ENCODE measurements at places on chromosomes 7 and 10.
A peak's percentile ranks its signal among the peaks of the same experiment; 100 is the strongest.

- peak; percentile 65 for DNase-seq
Observed at GRCh38 chr10:30637881-30638467, 8.4 kb upstream of the LYZL2 start.

GRCh38 chr10:18456984-18457383 is 194.4 kb downstream of the NSUN6 start:
- DNase-seq = no peak

DNA sequence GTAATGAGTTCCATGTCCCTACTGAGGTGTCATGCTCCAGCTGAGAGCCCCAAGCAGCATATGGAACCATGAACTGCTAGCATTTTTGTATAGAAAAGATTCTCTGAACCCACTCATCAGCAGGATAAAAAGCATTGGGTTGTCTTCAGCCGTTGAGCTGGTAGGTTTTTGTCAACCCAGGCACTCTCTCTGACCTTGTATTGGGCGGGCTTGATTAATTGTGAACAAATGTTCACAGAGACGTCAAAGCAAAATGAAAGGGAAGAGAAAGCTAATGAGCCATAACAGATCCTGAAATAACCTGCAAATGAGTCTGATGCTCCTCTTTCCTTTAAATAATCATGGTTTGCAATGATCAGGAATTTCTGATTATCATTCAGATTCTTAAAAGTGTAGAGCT is 924.7 kb upstream of the CELF2 start:
- DNase-seq = no peak

- DNase-seq = no peak
Observed at GRCh38 chr7:121026159-121026558, 37.6 kb downstream of the CPED1 start.

GRCh38 chr7:51138123-51139085 is 178.2 kb downstream of the COBL start:
- no peak for DNase-seq

- DNase-seq = no peak
Observed at GRCh38 chr7:95904099-95904498, 131.7 kb downstream of the DYNC1I1 start.

GRCh38 chr7:129958643-129959470 is 6.1 kb upstream of the UBE2H start:
- no peak for DNase-seq

GRCh38 chr7:35991511-35992232 is 161.4 kb upstream of the EEPD1 start:
- no peak for DNase-seq

DNA sequence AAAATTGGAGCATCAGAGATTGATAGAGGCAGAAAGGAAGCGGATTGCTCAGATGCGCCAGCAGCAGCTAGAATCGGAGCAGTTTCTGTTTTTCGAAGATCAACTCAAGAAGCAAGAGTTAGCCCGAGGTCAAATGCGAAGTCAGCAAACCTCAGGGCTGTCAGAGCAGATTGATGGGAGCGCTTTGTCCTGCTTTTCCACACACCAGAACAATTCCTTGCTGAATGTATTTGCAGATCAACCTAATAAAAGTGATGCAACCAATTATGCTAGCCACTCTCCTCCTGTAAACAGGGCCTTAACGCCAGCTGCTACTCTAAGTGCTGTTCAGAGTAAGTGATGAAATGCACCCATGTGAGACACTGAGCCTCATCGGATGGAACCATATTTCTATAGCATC is 33.1 kb downstream of the STAMBPL1 start:
- no peak for DNase-seq

- DNase-seq = no peak
Observed at GRCh38 chr7:128801667-128802418, 10.1 kb downstream of the CCDC136 start.

DNA sequence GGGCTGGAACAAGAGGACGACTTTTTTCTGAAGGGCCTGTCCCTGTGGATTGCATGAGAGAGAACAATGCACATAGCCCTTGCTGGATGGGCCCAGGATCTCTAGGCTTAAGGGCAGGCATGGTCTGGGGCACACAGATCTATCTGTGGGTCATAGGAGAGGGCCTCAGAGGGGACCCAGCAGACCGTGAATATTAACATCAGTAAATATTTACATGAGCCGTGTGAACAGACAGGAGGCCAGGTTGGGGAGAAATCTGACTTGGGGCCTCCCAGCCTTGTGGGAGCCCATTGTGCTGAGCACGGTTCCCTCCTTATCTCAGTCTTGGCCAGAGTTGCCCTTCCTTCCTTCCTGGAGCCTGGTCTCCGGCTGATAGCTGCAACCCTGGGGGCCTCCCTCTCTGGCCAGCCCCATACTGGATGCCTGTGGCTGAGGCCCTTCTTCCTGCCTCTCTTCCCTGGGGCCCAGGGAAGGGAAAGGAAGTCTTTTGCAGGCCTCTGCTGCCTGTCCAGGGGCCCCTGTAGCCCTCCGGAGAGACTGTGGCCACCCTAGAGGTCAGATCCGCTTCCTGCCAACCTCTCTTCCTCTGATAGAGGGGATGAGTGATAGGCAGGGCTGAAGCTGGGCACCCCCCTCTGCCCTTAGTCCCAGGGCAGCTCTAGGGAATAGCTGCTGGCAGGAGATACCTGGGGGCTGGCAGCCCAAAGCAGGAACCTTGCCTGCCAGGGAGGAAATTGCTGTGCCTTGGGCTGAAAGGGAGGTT is 44.5 kb upstream of the TRIM8 start:
- no peak for DNase-seq

- no peak for DNase-seq
Observed at GRCh38 chr10:9160275-9160674, 1105.8 kb downstream of the GATA3 start.

DNA sequence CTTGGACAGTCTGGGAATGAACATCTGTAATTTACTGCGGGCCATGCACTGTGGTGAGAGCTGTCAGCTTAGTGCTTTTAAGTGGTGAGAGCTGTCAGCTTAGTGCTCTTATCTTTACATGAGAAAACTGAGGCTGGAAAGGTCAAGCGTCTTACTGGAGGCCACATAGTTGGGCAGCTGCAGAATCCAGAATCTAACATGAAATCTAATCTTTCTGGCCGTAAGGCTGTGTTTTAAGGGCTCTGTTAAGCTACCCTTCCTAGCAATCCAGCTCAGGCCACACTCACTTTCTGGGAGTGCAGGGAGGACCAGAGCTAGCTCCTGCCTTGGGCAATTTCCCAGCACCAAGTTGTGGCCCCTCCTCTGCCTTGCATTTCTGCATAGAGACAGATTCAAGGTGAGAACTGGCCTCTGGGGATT is 70.2 kb downstream of the SORCS3 start:
- no peak for DNase-seq

DNA sequence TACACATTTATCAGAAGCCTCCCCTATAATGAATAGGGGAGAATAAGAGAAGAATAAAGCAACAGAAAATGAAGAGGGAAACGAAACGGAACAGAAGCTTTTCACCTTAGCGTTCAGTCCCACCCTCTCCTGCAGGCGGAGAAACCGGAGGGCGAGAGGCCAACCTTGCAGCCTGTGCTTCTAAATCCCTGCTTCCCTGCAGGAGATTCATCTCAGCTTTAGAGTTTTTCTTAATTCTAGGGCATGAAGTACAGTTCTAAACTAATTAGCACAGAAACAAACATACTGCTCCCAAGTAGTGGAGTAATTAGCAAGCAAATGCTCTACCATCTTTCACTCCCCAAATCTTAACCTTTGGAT is 107.2 kb downstream of the CUBN start:
- no peak for DNase-seq

GRCh38 chr7:664402-664775 is 62.1 kb upstream of the DNAAF5 start:
- DNase-seq = no peak

DNA sequence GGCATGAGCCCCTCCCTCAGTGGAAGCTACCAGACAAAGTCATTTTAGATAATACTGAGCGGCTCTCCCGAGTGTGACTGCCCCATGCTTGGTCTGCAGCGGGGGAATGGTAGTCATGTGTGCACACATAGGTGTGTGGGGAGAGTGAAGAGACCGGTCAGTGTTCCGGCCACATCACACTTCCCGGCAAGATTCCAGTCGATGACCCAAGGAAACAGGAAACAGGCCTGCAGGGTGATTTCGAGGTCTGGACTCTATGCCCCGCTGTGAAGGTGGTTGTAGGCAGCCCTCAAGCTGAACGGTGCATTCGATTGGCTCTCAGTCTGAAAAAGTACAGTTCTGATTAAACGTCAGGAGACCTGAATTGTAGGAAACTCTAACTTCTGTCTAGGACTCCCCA is 73.2 kb downstream of the SYPL1 start:
- DNase-seq = no peak

DNA sequence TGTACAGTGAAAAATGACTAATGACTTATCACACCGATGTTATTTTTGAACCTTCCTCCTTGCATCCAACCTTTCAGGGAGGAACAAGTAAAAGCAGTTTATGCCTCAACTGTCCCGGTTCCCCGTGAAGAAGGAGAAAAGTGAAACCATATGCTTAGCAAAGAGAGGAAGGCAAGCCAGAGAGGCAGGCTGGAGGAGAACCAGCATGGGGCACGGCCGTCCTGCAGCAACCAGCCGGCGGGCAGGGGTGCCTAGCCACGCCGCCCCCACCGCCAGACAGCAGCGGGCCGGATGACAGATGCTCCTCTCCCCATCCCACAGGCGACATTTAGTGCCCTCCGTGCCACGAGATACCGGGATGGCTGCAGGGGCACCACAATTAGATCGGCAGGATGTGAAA is 421.4 kb upstream of the MGMT start:
- DNase-seq = no peak

DNA sequence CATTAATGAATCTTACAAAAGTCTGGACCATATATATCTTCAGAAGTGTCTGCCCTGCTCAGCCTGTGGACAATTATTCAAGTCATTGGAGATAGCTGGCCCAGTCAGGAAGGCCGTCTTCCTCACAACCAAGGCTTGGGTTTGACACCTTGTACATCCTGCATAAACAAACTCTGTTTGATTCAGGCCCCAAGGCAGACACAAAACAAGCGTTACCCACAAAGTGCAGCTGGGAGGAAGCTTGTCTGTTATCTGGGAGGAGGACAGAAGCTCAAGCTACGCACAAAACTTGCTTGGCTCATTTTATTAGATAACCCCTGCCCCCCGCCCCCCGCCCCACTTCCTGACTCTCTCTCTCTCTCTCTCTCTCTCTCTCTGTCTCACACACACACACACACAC is 166.9 kb upstream of the WDR11 start:
- DNase-seq = no peak

GRCh38 chr10:102785818-102786217 is 42.1 kb downstream of the WBP1L start:
- no peak for DNase-seq

GRCh38 chr7:134919240-134919641 is 67.1 kb upstream of the AGBL3 start:
- DNase-seq = no peak

DNA sequence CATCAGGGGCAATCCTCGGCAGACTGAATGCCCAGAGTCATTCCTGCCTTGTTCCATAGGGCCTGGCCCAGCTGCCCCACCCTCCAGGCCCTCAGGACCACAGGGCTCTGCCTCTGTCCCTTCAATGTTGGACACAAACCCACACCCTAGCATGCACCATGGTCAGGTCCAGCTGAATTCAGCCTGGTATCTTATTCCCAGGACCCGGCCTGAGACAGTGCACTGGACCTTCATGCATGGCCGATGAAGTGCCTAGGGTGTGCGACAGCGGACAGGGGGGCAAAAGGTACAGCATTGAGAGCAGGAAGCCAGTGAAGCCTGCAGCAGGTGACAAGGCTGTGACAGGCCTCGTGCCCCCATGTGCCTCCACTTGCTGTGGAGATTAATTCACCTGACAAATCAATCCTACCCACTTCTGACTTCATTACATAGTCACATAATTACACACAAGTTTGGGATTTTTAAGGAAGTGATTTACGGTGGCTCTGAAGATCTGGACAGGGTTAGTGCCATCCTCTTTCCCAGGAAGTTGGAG is 261.9 kb downstream of the GRID1 start:
- DNase-seq = no peak

GRCh38 chr10:11746883-11747539 is 4.8 kb downstream of the ECHDC3 start:
- DNase-seq = no peak

DNA sequence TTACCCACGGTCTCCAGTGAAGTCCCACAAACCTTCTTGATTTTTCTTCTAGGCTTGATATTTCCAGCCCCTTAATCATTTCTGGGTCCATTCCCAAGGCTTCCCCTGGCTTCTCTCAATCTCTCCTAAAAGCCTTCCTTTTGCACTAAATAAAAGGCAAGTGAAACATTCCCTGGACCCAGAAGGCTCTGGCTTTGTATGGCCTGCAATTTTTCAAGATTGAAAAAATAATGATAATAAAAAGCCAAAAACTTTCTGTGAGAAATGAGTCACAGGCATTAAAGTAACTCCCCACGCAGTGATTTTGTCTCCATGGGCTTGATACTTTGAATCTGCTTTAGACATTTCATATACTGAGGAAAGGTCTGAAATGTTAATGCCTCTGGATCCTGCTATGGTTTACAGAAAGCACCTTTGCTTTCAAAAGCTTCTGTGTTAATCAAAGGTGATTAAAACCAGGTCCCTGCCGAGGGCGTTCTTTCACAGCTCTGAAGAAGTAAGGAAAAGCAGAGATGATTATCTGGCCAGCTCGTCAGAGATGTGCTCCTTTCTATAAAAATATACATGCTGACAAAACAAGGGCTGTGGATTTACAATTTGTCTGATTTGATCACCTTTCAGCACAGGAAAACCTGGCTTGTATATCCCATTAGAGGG is 118.9 kb upstream of the TMEM72 start:
- no peak for DNase-seq

GRCh38 chr7:85475071-85475470 is 288.2 kb upstream of the SEMA3D start:
- DNase-seq = no peak

- no peak for DNase-seq
Observed at GRCh38 chr10:78964952-78965633, 103.7 kb upstream of the ZMIZ1 start.

DNA sequence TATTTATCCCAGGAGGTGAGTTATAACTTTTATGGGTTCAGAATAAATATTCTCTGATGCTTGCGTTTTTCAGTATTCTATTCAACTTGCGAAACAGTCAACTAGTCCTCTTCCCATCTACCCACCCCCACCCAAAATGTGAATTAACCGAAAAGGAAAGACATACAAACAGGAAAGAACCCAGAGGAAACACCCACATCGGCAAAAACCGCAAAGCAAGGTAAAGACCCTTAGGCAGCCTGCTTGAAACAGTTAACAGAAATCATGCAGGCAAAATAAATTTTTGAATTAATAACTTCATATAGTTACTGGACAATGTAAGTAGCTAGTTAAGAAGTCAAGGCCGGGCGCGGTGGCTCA is 5.4 kb downstream of the ZC3HAV1 start:
- no peak for DNase-seq

Measured in GM04503 (cell line).